ENCODE measurements at places on chromosomes 11 and 22.

GRCh38 chr11:72998676-72999075 is 143.4 kb downstream of the FCHSD2 start:
- DNase-seq: no peak

- DNase-seq: no peak
Measured at GRCh38 chr11:78131956-78132355, 7.5 kb downstream of the ALG8 start.

DNA sequence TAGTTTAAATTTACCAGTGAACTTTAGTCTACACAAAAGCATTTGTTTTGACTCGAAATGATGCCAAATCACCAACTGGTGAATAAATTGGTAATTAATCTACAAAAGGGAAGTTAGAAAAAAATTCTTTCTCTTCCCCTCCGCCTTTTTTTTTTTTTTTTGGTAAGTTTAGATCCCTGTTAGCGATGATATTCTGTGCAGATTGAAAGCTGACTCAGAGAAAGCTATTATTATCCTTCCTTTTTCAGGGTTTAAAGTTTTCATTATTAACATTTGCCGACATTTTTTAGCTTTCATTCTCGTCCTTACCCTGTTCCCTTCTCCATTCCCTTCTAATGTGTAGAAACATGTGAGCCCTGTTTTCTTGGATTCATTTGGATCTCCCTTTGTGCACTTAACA is 16.8 kb upstream of the NUP160 start:
- DNase-seq: no peak

DNA sequence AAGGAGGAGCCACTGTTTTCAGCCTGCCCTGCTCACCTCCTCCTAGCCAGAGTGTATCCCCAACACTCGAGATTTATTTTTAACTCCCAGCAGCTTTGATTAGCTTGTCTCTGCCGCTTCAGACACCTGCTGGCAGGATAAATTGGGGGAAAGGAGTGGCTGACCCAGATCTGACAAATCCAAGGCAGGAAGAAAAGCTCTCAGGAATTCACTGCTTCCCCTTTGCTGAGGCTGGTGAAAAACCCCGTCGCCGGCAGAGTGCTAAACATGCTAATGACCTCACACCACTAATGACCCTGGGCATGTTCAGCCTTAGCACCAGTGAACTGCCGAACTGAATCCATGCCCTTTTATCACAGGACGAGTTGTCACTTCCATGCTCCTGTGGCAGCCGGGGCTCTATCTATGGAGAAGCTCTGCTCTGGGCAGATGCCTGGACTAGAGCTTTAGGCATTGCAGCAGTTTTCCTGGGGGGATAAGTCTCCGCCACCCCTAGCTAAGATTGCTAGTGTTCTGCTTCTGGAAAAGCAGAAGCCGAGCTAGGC is 52.2 kb downstream of the FEZ1 start:
- DNase-seq: peak; percentile 43

- no peak for DNase-seq
Measured at GRCh38 chr11:102722821-102723220, 1.9 kb downstream of the MMP8 start.

Measured in WTC11 (cell line).